ENCODE measurements at places on chromosomes 6 and 20.
A peak's percentile ranks its signal among the peaks of the same experiment; 100 is the strongest.

- peak; percentile 65 for DNase-seq
Observed at GRCh38 chr6:26358511-26358981, 6.5 kb upstream of the BTN3A2 start.

- peak; percentile 22 for DNase-seq
Observed at GRCh38 chr6:166029506-166029905, 138.1 kb downstream of the TBXT start.

GRCh38 chr6:109872968-109873545 lies 105.1 kb upstream of the GPR6 start:
- no peak for DNase-seq

GRCh38 chr6:16688984-16689636 lies 72.2 kb downstream of the ATXN1 start:
- DNase-seq = no peak

DNA sequence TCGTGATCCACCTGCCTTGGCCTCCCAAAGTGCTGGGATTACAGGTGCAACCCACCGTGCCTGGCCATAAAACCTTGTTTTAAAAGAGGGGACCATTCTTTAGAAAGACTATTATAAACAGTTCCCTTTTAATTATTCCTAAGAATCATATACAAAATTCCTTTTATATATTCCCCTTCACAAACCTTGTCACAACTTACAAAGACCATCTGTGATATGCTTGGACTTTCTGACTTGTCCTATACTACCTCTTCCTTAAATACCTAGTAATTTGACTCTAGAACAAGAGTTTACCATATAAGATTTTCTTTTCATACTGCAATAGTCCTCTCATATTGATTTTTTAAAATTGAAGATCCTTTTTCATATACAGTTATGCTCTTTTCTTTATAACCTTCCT lies 135.8 kb upstream of the PRSS16 start:
- DNase-seq = no peak

DNA sequence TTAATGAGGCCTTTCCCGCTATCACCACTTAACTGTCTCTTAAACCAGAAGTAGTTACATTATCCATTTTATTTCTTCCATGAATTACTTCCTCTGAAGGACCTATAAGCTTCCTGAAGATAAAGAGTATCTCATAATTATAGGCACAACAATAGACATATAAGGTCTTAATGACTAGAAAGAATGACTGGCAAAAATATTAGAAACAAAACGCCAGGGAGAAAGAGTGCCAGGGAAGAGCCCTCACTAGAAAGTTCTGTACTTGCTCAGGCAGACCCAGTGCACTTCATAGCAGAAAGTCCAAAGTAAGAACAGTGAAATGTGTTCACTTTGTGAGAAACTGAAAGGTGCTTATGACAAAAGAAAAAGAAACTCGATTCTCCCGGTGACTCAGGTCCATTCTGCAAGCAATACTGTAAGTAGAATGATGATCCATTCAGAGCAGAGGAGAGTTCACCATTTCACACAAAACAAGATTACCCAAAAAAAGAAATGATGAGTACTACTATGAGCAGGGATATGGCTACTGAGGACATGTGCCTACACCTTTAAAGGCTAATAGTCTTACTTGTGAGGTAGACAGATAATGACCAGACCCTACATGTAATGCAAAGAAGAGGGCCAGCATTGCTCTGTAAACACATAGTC lies 5.5 kb downstream of the ZNF334 start:
- no peak for DNase-seq

- DNase-seq = no peak
Observed at GRCh38 chr20:61166324-61166723, 85.7 kb upstream of the CDH4 start.

DNA sequence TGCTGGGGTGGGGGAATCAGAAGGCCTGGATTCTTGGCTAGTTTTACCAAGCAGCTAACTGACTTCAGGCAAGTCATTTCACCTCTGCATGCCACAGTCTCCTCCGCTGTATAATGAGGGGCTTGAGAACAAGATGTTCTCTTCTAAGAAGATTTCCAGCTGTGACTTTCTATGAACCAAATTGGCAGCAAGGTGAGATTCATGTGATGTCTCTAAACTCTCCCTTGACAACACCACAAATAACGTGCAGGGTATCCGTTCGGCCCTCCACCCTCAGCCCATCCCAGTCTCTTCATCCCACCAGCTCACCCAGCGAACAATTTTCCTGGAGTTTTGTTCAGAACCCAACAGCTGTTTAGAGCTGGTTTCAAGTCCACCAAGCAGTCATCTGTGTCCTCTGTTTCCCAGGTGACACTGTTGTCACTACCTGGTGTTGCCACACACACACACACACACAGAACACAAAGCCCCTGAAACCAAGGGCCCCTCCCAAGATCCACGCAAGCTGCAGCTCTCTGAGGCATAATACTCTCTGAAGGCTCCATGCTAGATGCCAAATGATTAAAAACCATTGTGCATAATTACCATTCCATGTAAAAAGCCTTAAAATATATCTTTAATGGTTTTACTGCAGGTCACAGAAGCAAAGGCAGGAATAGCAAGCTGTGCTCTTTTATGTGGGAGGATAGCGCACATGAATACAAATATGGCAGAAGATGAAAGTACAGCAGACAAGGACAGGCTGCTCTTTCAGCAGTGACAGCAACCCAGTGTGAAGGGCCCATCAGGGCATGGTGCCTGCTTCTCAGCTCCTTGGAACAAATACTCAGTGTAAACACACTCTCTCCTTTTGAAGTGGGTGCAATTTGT lies 48.2 kb downstream of the ARHGAP18 start:
- DNase-seq = no peak

- no peak for DNase-seq
Observed at GRCh38 chr6:41509580-41509979, 36.6 kb upstream of the FOXP4 start.

- DNase-seq = no peak
Observed at GRCh38 chr6:22325481-22325880, 28.6 kb upstream of the PRL start.

DNA sequence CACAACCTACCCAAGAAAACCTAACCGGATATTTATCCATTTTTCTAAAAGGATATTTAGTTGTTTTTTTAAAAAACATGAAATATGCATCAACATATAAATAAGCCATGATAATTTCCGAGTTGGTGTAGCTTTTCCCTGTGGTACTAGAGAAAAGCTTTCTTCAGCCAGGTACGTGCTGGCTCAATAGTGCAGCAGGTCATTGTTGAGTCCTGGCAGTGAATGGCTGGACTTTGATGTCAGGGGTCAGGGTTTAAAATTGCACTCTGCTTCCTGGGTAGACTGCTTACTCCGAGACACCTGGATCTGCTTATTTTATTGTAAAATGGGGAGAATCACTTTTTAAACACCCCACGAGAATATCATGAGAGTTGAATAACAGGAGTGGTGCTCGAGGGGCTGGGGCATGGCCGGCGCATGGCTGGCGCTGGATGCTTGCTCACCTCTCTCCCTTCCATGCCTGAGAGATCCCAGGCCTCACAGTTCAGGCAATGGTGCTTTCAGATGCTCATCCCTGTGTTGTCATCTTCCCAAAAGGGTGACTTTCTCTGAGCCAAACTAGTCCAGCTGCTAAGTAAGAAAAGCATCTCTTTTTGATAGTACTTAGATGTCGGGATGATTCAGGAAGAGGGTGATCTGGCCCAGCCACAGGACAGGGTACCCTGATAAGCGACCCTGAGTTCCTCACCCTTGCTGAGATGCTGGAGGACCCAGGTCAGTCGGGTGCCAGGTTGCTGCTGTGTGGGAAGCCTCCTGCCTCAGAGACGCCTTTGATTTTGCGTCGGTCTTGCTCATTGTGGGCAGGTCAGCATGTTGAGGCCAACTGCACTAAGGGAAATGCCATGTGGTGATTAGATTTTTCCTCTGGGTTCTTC lies 269.1 kb upstream of the FOXQ1 start:
- DNase-seq = no peak

DNA sequence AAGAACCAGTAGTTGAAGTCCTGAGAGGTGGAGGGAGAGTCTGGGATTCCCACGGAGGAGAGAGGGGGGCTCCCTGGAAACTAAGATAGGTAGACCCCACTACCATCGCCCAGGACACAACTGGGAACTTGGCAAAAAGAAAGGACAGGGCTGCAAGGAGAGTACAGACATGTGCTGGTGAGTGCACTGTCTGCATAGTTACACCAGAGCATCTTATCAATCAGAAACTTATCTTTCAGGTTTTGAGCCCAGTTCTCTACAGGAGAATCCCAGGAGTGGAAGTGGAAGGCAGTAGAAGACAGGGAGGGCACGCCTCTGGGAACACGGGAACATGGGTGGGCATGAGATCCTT lies 12.2 kb downstream of the NFKBIL1 start:
- no peak for DNase-seq

- no peak for DNase-seq
Observed at GRCh38 chr20:1944345-1945091, 49.3 kb downstream of the SIRPA start.

DNA sequence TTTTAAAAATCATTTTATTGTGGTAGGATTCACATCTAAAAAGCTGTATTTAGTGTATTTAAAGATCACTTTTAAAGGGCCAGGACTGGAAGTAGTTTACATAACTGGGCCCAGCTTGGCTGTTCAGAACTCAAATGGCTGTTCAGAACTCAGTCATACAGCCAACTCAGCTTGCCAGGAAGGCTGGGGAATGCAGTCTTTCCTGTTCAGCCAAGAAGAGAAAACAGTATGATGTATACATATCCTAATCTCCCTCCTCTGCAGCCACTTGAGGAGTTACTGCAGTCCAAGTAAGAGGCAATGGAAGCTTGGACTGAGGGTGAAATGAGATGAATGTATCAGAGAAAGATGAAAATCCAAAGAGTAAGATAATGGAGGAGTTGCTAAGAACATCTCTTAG lies 24.6 kb downstream of the DSTN start:
- no peak for DNase-seq

DNA sequence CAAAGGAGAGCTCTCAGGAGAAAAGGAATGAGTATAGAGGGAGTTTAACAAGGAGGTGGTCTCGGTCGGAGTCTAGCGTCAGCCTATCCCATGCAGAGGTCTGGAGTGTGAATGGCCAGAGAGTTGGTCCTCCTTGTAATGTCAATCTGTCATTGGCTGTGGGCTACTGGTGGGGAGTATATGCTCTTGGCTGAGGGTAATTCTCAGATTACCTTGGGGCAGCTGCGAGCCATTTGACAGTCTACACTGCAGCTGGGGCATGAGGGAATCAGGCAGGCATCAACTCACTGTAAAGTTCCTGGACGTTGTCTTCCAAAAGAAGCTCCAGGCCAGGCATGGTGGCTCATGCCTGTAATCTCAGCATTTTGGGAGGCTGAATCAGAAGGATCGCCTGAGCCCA lies 48.1 kb downstream of the EBF4 start:
- no peak for DNase-seq

DNA sequence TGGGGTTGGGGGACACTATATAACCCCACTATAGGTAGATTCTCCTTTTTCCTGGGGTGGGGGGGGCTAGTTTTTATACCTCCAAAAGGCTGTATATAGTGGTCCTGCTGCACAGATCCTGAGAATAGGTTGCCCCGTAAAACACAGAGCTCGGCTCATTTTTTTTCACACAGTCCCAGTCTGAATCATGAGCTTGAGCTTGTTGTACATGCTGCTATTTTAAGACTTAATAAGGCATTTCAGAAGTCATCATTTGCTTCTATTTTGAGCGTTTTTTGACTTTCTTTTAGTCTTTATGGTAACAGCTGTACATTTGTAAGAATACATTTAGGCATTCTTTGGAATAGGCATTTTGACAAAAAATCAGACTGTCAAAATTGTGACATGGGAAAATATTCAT lies 30.5 kb downstream of the SLC9A8 start:
- DNase-seq = no peak

DNA sequence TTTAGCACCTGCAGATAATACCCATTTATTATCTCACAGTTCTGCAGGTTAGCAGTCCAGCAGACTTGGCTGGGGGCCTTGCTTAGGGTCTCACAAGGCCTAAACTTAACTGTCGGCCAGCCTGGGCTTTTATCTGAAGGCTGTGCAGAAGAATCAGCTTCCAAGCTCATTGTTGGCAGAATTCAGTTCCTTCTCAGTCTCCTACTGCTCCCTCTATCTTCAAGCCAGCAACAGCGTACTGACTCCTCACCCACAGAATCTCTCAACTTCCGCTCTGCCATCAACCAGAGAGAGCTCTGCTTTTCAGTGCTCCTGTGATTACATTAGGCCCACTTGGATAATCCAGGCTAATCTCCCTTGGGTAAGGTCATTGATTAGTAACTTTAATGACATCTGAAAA lies 30.2 kb upstream of the NHSL1 start:
- DNase-seq = no peak

- no peak for DNase-seq
Observed at GRCh38 chr6:30590509-30590908, 19.3 kb downstream of the ABCF1 start.

GRCh38 chr6:45548657-45549515 lies 171.2 kb upstream of the SUPT3H start:
- DNase-seq = peak; percentile 44

Data from GM20000 (cell line).